ENCODE measurements at places on chromosomes 2 and 18. TPM values are rescaled to one million over a fixed set of nuclear protein-coding genes. Genes with fewer than 3 reads are reported as not detected.

The GLB1L gene
- 5.3 TPM for total RNA-seq

The KIAA2012 gene
- total RNA-seq, result not detected

The HOXD11 gene
- total RNA-seq, result 6.7 TPM

The WNT10A gene
- total RNA-seq, result 0.19 TPM

The DDX1 gene
- 123 TPM for total RNA-seq
